CD4-positive, alpha-beta T cell treated with Interleukin-4 for 1 hour (primary cell): ENCODE measurements at places on chromosomes 16 and 17.

DNA sequence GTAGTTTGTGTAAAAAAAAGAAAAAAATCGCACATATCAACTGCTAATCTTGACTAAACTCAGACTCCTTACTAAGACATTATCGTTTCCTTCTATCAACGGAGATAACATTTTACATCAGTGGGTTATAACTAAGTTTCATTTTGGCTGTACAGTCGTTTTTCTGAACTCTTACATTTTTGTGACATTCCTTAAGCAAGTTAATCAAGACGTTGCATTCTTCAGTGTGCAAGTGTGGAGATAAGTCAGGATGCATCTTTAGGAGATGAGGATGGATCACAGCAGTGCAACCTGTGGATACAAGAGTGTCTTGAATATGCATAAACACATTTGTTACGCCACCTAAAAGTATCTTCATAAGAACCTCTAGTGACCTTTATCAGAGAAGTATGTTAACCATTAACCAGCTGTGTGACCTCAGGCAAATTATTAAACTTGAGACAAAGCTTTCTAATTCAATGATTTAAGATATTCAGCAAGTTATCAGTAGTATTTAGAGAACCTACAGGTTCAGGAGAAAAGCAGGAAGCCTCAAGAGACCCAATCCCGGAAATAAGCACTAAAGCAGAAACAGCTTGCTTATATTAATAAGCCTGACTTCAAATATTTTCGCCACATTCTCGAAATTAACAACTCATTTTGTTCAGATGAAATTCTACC is 9.4 kb downstream of the CMC2 start:
- DNase-seq, result peak; percentile 34

DNA sequence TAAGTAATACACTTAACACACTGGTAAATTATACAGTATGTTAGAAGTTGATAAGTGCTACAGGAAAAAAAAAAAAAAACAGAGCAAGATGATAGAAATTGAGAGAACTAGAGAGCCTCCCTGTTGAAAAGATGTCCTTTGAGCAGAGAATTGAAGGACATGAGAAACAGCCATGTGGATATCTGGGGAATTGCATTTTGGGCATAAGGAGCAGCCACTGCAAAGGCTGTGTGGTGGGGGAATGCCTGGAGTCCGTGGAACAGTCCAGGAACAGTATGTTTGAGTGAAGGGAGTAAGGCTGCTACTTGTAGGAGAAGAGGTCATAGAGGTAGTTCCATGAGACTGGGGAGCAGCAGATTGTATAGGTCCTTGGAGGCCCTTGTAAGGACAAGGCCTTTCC is 178.4 kb downstream of the FTO start:
- DNase-seq, result no peak

DNA sequence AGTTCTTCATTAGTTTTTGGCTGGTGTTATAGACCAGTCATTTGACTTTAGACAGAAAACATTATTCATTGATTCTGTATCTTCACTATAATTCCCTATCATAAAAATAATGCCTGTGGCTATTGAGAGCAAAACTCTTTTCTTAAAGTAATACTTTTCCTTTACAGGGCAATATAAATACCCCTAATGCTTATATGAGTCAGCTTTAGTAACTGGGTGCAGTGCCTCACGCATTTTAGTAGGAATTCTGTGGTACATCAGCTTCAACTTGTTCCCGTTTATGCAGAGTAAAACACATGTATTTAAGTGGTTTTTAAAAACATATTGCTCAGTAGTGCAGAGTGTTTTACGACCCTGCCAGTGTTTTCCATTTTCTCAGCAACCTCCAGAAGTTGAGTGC is 68.1 kb downstream of the SEC14L1 start:
- DNase-seq, result no peak

- no peak for DNase-seq
Observed at GRCh38 chr17:80362428-80363119, 52.4 kb upstream of the ENDOV start.

DNA sequence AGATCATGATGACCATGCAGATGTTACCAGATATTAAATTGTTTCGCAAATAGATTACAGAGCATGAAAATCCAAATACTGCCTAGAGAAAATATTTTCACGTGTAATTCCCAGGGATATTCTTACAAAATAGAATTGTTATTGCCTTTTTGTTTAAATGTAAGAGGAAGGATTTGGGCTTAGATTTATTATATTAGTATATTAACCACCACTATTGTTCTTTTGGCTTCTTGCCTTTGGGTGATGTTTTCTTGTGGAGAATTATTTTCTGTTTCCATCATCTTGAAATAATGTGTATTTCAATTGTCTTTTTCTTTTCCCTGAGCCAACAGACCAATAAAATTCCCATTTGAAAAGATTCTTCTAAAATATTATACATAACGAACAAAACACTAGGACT is 109.7 kb upstream of the NUDT7 start:
- no peak for DNase-seq

- no peak for DNase-seq
Observed at GRCh38 chr17:45195424-45195823, 26.3 kb upstream of the FMNL1 start.

DNA sequence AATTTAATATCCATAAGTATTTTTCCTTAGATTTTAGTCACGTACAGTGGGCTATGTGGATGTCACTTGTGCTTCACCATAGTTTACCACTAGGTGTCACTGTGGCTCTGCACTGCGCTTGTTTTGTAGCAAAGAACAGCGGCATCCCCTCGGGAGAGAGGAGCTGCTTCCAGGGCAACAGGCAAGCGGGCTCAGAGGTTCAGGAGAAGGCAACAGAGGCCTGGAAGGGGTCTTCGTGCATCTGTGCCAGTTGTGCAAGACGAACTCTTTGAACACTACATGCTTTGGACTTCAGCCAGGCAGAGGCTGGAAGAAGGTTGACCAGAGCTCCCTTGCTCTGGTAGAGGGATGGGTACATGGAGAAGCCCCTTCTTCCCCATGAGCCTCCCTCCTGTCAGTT is 20.6 kb downstream of the CYB561 start:
- peak; percentile 68 for DNase-seq

GRCh38 chr16:11571549-11571948 is 15.2 kb downstream of the LITAF start:
- no peak for DNase-seq
